Stimulated activated CD8-positive, alpha-beta memory T cell treated with anti-CD3 and anti-CD28 coated beads, Interleukin-4, amount 100 ng/mL, for 4 hours (primary cell): ENCODE measurements at places on chromosomes 12 and 14.

DNA sequence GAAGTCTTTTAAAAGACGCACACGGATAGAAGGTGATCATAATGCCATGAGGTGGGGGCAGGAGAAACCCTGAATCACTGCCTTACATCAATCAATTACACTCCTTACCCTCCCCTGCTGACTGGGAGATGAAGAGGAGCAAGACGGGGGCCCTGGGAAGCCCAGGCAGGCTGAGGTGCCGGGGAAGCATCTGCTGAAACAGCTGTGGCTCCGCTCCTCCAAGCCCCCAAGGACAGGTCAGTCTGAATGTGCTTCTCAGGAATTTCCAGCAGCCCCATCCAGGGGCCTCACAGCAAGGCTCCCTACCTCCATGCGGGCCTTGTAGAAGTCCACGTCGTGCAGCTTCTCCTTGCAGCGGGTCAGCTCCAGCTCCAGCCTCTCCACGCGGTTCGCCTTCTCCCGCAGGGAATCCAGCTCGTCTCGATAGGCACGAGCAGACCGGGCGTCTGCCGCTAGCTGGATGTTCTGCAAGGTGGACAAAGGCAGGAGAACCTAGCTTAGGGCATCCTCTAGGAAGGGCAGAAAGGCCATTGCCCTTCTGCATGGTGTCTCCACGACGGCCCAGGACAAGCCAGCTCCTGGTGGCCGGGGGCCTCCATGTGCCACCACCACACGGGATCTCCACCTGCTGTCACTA, 79.8 kb downstream of the CCDC88C start:
- no peak for DNase-seq

DNA sequence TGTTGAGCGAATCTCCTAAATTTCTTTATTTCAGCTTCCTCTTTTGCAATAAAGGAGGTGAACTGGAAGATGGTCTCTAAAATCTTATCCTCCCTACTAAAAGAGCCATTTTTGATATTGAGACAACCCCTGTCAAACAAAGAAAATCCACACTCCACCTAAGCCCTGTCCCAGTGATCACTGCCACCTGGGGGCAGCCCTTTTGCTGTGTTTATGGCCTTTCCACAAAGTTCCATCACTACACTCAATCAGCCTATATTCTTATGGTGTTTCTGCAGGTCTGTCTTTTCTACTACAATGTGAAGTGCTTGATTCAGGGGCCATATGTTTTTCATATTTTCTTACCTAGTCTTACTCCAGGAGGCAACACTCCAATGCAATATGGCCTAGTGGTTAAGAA, 163.7 kb downstream of the BMP4 start:
- no peak for DNase-seq

DNA sequence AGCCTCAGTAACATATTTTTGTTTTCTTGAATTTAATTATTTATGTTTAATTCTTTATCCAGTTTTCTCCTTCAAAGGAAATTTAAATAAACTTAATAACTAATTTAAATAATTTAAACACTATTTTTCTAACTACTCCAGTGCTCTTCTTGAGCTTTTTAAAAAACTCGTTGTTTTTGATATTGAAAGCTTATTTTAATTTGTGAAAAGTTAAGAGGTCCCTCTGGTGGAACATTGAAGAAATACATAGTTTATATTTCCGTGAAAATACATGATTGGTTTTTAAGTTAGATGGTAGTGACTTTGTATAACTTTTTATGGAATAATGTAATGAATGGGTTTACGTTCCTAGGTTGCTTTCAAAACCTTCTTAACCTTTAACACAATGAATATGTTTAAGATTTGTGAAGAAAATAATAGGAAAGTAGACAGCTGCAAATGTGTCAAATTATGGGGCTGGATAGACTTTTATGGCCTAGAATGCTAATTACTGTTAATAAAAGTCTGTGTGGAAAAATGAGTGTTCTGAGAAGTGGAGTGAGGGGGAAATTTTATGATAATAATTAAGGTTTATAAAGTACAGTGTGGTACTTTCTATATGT, 45.9 kb upstream of the MSRB3 start:
- no peak for DNase-seq

DNA sequence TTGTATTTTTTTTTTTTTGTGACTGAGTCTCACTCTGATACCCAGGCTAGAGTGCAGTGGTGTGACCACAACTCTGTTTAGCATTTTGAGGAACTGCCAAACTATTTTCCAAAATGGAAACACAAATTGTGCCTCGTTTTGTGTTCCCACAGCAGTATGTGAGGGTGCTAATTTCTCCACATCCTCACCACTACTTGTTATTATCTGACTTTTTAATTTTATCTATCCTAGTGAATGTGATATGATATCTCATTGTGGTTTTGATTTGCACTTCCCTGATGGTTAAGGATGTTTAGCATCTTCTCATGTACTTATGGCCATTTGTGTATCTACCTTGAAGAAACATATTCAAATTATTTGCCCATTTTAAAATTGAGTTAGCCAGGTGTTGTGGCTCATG, 62.4 kb downstream of the SRGAP1 start:
- DNase-seq: no peak

- DNase-seq: no peak
These were observed 194.1 kb downstream of the MON2 start for GRCh38 chr12:62660756-62661155.

DNA sequence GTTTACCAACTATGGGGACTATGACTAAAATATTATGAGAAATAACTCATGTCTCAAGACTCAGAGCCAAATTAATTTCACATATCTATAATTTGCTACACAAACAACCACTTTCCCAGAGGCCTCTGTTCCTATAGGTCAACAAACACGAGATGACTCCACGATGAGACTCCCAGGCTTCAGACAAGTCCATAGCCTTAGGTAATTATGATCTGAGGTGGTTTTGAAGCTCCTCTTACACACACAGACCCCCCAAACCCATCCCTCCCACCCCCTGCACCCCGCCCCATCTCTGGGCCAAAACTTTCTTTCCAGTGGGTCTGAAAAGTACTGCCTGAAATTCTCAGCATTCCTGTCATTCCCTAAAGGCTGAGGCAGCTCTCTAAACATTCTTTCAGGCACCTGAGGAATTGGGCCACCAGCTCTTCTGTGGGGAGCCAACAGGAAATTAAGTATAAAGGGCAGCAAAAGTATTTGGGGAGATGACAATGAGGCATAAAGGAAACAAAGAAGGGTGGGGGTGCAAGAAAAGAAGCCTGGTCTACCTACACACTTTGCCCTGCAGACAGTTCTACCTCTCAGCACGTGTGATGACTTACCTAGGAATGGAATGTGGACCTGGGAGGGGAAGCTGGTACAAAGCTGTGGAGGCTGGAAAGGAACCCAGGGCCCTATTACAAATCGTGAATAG, 143.6 kb downstream of the PAWR start:
- DNase-seq: no peak

- no peak for DNase-seq
These were observed 30.4 kb upstream of the GZMB start for GRCh38 chr14:24664366-24664765.
